ENCODE measurements at places on chromosomes 1 and 21.

DNA sequence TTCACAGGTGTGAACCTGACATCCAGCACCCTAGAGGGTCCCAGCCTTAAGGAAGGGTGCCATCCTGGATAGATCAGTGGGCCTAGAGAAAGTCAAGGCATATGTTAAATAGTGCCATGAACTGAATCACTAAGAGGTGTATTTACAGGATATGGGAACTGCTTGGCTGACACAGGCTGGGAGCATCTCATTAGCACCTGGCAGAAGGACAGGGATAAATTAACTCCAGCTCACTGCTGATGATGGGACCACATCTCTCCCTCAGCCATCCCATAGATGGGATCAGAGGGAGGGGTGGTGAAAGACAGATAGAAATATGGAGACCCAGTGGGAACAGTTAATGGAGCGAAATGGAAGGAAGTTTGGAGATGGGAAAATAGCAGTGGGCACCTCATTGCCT is 122.0 kb downstream of the IGSF21 start:
- DNase-seq: no peak

- DNase-seq: peak; percentile 73
Observed at GRCh38 chr1:225763716-225764548, 13.7 kb upstream of the SRP9 start.

GRCh38 chr1:145689922-145690321 is 17.2 kb downstream of the PDZK1 start:
- no peak for DNase-seq

DNA sequence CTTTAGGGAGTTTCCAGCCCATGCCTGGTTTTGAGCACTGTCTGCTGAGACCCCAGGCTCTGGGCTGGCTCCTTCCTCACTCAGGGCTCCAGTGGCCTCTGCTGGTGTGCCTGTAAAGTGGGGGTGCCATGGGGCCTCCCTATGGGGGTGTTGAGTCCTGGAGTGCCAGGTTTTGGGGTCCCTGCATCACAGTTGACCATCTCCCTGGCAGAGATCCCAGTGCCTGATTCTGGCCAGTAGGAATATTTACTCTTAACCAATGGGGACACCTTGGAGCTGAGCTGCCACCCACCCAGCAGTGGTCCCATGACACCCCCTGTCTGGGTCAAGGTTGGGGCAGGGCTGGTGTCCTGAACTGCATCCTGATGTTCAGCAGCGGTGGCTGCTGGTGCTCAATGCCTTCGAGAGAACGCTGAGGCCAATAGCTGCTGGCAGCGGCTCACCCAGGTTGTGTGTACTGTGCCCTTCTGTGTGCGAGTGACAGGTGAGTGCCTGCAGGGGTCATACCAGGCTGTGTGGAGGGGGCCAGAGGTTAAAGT is 9.6 kb upstream of the ZNF669 start:
- DNase-seq: no peak

GRCh38 chr1:40122855-40123254 is 25.8 kb upstream of the PPT1 start:
- no peak for DNase-seq

- DNase-seq: no peak
Observed at GRCh38 chr21:44347911-44348451, 5.4 kb upstream of the TRPM2 start.

DNA sequence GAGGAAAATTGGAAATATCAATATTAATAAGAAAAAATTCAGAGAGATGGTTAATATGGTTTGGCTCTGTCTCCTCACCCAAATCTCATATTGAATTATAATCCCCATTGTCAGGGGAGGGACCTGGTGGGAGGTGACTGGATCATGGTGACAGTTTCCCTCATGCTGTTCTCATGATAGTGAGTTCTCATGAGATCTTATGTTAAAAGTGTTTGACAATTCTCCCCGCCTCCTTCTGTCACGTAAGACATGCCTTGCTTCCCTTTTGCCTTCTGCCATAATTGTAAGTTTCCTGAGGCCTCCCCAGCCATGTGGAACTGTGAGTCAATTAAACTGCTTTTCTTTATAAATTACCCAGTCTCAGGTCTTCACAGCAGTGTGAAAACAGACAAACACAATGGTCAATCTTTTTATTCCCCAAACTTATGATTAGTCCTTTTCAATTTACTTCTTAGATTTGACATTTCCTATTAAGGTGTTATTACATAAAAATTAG is 11.0 kb downstream of the EGLN1 start:
- DNase-seq: peak; percentile 52

- no peak for DNase-seq
Observed at GRCh38 chr1:116545359-116545705, 25.5 kb downstream of the CD58 start.

DNA sequence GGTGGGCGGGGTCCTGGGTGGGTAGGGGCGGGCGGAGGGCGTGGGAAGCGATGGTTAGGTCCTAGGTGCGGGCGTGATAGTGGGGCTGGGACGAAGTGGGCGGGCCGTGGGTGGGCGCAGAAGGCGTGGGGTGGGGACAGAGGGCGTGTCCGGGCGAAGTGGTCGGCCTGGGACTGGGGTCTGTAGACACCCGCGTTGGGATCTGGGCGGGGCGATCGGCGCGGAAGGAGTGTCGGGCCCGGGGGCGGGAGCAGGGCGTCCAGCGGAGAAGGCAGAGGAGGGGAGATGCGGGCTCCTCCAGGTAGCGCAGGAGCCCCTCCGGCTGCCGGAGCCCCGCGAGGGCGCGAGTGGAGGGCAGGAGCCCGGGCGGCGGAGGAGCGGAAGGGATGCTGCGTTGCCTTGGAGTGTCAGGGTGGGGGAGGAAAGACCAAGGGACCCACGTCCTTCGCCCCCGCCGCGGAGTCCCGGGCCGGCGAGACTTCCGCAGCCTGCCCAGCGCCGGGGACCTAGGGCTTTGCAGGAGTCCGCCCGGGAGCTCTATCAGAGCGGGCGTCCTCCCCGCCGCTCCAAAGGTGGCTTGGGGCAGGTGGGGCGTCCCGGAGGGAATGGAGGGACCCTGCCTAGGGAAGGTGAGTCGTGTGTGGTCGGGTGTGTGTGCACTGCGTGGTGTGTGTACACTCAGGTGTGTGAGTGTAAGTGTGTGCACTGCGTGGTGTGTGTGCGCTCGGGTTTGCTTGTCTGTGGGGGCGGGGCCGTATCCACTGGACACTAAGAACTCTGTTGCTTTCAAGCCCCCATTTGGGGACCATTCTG is 27.0 kb upstream of the PRSS38 start:
- no peak for DNase-seq

DNA sequence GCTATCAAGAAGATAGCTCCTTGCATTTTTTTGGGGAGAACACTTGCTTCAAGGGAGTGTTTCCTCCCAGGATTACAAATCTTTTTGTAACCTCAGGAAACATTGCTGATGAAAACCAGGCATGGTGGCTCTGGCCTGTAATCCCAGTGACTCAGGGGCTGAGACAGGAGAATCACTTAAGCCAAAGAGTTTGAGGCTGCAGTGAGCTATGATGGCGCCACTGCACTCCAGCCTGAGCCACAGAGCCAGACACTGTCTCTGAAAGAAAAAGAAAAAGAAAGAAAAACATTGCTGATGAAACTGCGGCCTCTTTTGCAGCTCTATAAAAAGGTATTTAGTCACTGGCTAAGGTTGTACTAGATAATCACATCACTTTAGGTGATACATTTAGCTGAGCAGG is 7.3 kb downstream of the RNU1-2 start:
- DNase-seq: no peak

- no peak for DNase-seq
Observed at GRCh38 chr1:2431103-2431502, 18.7 kb upstream of the PEX10 start.

DNA sequence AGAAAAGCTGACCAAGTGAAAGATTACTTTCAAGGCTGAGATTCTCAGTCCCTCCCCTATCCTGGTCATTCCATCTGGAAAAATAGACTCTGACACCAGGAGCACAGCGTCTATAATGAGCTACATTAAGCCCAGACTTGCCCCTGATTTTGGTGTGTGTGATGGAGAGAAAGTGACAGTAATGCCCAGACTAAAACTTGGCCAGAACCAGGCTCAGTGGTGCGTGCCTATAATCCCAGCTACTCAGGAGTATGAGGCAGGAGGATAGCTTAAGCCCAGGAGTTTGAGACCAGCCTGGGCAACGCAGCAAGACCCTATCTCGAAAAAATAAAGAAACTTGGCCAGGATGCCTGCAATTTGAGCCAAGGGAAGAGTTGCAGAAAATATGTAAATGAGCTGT is 15.9 kb downstream of the PLEKHA6 start:
- no peak for DNase-seq

GRCh38 chr1:170668209-170669106 is 4.5 kb downstream of the PRRX1 start:
- DNase-seq: peak; percentile 14

- DNase-seq: no peak
Observed at GRCh38 chr1:54940042-54940441, 40.4 kb upstream of the TMEM61 start.

GRCh38 chr1:228236744-228237143 is 28.9 kb downstream of the OBSCN start:
- DNase-seq: peak; percentile 26

- no peak for DNase-seq
Observed at GRCh38 chr1:19032701-19033514, 76.4 kb upstream of the IFFO2 start.

DNA sequence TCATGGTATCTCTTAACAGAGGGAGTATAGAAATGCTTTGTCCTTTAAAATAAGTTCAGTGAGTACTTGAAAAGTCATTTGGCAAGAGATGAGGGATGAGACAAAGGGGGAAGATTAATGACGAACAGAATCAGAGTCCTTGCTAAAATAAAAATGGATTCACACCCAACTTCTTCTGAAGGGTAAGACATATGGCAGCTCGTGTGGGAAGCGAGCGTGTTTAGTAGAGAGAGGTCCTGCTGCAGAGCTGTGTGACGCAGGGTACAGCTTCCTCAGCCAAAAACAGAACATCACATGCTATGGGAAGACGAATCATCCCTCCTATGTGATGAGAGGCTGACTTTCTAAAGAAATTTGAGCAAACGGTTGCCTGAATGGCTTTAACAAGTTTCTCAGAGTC is 158.5 kb upstream of the LMO4 start:
- peak; percentile 52 for DNase-seq

DNA sequence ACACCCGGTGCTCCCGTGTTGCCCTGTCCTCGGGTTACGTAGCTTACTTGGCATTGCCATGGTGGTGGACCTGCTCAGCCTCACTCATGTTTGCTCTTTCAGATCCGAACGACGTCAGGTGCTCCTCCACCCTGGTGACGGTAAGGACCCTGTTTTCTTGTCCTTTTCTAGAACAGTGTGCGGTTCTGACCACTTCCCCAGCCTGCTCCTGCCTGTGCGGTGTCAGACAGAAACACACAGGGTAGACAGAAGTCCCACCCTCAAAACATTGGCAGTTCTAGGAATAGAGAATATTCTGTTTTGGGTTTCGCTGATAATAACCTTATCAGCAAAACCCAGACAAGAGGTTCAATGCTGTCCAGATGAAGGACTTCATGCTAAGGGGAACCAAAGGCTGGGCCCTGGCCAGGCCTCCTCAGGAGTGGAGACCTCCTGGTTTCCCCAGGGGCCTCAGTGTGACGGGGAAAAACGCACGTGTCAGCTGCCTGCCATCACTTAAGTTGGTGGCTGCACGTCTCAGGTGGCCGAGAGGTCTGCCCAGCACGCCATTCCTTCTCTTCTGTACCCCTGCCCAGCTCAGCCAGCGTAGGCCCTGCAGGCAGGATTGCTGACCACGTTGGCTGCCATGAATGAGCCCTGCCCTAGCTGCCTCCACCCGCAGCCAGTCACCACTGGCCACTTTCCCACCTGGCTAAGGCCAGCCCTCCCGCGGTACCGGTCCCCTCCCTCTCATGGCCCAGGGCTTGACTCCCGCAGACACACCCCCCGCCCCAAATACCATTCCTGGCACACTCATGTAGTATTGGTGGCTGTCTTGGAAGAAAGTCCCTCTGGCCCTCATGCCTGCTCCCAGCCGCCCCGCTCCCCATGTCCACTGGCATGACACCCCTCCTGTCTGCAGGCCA is 33.6 kb downstream of the SLC37A1 start:
- no peak for DNase-seq

DNA sequence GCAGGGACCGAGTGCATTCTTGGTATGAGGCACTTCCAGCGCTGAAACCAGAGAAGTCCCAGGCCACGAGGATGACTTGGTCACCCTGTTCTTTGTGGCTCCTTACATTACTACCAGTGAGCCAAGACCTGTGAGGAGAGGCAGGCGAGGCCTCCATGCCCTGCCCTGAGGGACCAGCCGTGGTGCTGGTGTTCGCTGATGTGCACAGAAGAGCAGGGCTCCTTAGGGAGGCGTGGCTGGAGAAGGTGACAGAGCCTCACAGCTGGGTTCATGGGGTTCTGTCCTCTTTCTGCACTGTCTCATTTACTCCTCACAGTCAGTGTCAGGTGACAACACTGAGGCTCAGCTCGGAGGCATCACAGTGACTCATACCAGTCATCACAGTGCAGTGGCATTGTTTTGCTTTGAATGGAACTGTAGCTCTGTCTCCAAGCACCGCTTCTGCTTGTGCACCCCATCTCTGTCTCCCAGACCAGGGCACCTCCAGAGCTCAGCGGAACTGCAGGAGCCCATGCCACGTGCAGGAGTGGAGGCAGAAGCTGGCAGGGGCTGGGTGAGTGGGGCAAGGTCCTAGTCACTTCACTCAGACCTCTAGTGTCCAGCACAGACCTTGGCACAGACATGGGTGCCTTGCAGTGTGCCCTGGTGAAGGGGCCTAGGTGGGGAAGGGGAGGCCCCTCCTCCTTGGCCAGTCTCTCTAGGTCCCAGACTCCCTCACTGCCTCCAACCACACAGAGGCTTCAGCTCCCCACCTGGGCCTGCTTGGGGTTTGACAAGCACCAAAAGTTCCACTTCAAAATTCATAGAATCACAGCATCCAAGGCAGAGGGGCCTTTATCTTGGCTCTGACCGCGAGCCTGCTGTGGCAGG is 310.9 kb downstream of the MATN1 start:
- no peak for DNase-seq

GRCh38 chr1:209335178-209335577 is 248.3 kb upstream of the CAMK1G start:
- peak; percentile 38 for DNase-seq

- DNase-seq: peak; percentile 53
Observed at GRCh38 chr1:94739521-94740061, 80.6 kb upstream of the SLC44A3 start.

DNA sequence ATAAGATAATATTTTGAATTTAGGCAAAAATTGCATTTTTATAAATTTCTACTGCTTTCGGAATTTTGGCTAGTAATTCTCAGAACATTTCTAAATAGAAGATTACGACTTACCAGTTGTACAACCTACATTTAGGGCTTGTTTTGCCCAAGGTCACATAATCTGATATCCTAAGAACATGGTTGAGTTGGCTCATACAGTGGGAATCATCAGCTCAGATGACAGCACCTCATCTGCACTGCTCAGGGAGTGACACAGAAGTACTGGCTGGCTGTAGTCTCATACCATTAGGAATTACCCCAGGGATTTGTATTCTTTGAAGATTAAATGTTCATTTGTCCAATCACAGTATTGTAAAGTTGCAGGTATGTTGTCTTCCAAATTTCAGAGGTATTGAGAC is 217.6 kb downstream of the ADGRL2 start:
- DNase-seq: no peak

DNA sequence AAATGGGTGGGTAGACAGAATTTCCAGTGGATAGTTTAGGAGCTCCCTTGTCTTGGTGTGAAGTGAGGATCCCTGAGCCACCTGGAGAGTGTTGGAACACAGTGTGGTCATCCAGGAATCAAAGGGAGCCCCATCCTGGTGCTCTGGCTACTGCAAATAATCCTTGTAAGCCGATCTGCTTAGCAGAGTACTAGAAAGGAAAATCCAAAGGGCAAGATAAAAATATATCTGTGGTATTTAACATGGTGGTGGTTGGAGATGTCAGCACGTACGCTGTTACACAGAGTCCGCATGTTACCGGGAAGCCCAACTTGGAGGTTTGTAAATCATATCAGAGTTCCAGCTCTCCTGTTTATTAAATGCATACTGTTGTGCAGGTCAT is 39.0 kb downstream of the VANGL1 start:
- no peak for DNase-seq
